Stimulated activated CD4-positive, alpha-beta T cell treated with anti-CD3 and anti-CD28 coated beads, TNF-alpha, amount 100 ng/mL, for 4 hours (primary cell): ENCODE measurements at places on chromosomes 13 and 19.
A peak's percentile ranks its signal among the peaks of the same experiment; 100 is the strongest.

DNA sequence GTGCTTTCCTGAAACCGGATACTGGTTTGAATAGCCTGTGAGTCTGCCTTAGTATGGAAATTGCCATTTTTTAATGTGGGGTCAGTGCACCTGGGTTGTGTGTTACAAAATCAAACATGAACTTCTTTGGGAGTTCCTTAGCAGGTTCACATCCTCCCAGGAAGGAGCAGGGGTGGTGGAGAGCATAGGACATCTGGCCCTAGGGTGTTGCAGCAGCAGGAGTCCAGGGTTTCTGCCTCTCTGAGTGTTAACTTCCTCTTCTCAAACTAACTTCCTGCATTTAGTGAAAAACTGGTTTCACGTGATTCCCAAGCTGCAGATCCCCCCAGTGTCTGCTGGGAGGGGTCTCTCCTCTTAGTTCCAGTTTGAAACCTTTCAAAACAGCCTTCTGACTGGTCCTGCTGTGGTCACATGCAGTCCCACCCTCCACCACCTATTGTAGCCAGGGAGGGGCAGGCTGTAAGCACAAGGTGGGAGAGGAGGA, 7.2 kb downstream of the RNASEH2B start:
- DNase-seq, result no peak

DNA sequence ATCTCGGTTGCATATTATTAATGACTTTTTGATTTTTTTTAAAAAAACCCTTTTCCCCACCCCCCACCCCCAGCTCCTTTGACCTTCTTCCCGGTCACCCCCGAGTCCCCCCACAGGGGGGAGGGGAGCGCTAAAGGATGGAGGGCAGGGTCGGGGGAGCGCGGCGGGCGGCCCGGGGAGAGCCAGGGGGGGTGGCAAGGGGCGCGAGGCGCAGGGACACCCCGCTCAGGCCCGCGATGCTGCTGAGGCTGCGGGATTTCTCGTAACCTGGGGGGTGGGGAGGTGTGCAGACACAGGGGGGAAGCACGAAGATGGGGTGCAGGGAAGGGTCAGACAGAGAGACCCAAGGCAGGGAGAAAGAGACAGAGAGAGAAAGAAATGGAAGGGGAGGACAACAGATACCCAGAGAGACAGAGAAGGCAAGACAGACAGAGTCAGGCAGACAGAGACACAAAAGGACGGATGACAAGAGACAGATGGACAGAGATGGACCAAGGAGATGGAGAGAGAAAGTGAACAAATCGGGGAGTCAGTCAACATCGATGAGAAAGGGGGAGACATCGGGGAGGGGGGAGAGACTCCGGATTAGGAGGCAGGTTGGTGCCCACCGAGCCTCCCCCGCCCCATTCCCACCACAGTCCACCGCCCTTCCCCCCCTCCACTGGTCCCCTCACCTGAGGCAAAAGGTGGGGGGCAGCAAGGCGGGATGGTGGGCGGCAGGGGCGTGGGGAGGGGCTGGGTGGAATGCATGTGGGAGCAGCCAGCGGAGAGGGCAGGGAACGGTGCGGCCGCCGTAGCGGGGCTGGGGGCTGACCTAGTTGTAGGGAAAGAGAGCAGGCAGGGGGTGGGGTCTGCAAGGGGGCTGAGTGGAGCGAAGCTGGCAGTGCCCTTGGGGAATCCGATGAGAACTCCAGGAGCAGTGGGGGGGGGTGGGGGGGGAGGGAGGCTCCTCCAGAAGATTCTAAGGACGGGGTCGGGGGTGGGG, 14.2 kb downstream of the KCNC3 start:
- DNase-seq, result no peak

DNA sequence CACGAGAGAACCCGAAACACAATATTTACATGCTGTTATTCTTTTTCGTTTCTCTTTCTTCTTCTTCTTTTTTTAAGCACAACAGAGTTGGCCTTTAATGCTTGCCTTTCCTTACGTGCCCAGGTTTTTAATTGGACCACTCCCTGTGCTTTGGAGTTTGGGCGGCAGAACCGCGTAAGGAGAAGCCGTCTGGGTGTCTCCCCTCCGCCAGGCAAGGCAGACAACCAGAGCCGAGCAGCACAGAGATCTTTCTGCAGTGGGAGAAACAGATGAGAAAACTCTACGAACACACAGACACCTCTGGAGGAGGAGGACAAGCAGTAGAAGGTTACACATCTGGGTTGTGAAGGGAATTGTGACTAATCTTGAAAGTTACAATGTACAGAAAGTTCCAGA, 150.0 kb upstream of the UBL3 start:
- DNase-seq, result no peak

DNA sequence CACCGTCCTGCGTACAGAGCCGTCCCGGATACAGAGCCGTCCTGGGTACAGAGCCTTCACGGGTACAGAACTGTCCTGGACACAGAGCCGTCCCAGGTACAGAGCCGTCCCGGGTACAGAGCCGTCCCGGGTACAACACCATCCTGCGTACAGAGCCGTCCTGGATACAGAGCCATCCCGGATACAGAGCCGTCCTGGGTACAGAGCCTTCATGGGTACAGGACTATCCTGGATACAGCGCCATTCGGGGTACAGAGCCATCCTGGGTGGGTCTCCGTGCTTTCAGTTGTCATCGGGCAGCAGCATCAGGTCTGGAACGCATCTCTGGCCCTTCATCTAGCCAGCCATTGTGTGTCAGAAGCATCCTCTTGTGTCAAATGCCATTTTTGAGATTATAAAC, 222.3 kb upstream of the SOX1 start:
- DNase-seq, result no peak

DNA sequence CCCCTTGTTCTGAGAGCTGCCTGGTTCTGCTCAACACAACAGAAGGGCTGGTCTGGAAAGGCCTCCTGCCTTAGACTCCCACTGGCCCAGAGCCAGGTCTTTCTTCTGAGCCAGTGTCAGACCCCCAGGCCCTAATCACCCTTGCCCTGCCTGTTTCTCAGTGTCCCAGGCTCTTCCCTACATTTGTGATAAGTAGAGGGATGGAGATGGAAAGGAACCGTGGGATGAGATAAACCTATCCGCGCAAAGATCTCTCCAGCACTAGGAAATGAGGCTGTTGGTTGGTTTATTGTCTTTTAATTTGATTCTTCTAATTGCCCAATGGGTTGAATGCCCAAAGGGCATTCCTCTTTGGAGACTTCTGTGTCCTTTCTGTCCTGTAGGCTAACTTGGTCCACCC, 470.0 kb downstream of the TSHZ3 start:
- DNase-seq, result no peak

- DNase-seq, result no peak
Measured at GRCh38 chr13:52067237-52067636, 42.7 kb downstream of the UTP14C start.

- DNase-seq, result no peak
Measured at GRCh38 chr19:12938779-12939601, 581 bp downstream of the CALR start.

- DNase-seq, result no peak
Measured at GRCh38 chr19:46480415-46480814, 9.1 kb upstream of the PNMA8A start.

- DNase-seq, result no peak
Measured at GRCh38 chr13:31896427-31896826, 135.1 kb upstream of the FRY start.

DNA sequence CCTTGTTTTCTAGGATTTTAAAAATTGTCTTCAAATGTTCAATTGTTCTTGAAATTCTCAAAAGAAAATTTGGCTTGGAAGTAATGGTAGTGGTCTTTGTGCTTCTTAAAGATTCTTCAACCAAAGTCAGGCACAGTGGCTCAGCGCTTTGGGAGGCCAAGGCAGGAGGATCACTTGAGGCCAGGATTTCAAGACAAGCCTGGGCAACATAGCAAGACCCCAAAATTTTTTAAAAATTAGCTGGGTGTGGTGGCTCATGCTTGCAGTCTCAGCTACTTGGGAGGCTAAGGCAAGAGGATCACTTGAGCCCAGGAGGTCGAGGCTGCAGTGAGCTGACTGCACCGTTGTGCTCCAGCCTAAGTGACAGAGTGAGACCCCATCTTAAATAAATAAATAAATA, 153.5 kb upstream of the ZNF507 start:
- DNase-seq, result no peak

GRCh38 chr13:40124633-40125015, 469.2 kb downstream of the COG6 start:
- DNase-seq, result no peak

- DNase-seq, result no peak
Measured at GRCh38 chr19:35851213-35852028, 883 bp downstream of the NPHS1 start.

GRCh38 chr13:113526466-113527220, 36.1 kb upstream of the DCUN1D2 start:
- no peak for DNase-seq

- DNase-seq, result peak; percentile 29
Measured at GRCh38 chr19:57103573-57104277, 16.1 kb upstream of the USP29 start.

DNA sequence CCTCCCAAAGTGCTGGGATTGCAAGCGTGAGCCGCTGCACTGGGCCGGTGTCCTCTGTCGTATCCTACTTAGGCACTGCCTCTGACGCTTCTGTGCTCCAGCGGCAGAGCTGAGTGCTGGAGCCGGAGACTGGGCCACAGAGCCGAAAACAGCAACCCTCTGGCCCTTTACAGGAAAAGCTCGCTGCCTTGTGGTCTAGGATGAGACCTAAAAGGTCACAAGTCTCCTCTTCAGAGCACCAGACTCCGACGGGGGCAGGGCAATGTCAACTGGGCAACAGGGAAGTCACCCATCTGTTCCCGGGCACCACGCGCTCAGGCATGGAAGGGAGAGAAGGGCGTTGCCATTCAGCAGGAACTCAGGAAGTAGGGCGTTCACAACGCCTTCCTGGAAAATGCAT, 91.7 kb downstream of the GADD45B start:
- no peak for DNase-seq

DNA sequence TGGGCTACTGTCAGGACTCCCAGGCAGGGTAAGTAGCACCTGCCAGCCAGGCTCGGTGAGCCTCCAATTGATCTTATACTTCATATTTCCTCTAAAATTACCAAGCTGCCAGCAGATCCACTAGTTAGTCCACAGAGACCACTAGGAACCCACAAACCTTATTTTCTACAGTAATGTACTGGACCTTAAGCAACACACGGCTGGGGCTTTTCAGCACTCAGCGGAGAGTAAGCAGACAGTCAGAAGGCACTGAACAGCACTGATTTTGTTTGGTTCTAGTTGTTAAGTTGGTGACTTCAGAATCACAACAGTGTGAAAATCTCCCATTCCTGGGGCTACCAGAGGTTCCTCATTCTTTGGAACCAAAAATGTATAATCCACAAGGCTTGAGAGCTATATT, 56.1 kb downstream of the MRPL57 start:
- no peak for DNase-seq

DNA sequence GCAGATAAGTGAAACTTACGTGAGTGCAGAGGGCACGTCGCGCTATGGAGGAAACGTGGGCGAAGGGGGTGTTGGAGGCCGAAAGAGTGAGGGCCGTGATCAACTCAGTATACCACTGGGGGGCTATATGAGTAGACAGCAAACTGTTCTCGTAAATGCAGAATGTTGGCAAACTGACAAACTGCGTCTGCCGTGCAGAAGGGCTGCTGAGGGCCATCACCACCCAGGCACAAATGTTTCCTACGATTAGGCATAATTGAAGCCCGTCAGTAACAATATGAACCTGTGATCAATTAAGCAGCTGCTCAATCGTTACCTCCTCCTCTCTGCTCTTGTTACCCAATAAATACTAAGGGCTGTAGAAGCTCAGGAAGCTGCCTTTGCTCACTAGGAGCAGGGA, 17.3 kb upstream of the MADCAM1 start:
- no peak for DNase-seq

DNA sequence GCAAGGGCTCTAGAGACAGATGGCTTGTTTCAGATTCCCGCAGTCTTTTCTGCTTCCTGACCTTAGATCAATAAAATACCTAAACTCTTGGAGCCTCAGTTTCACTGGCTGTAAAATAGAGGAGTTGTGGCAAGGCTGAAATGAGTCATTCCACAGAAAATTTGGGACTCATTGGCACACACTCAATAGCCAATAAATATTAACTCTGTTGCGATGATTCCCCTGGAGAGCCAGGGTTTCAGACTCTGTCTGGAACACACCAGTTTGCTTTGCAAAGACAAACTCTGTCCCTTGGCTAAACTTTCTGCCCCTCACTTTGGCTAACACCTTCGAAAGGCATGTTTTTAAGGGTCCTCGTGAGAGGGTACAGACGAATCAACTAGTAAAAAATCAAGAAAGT, 18.1 kb upstream of the UBE2L5 start:
- no peak for DNase-seq

- DNase-seq, result no peak
Measured at GRCh38 chr13:113630804-113631203, 27.2 kb downstream of the ATP4B start.

GRCh38 chr13:73428706-73429105, 369.9 kb downstream of the KLF5 start:
- DNase-seq, result no peak

- no peak for DNase-seq
Measured at GRCh38 chr13:102440259-102440936, 38.5 kb upstream of the FGF14 start.

- DNase-seq, result no peak
Measured at GRCh38 chr13:113063091-113063491, 42.5 kb upstream of the F7 start.

GRCh38 chr19:12723641-12724426, at the start of gene TNPO2:
TNPO2 (minus strand) TSS chr19:12723932; CDS start chr19:12720977, 2,955 bp downstream.
- DNase-seq, result peak; percentile 63

GRCh38 chr13:80473695-80474094, 132.8 kb upstream of the SPRY2 start:
- no peak for DNase-seq

- DNase-seq, result no peak
Measured at GRCh38 chr19:35730326-35730725, 11.9 kb downstream of the IGFLR1 start.

DNA sequence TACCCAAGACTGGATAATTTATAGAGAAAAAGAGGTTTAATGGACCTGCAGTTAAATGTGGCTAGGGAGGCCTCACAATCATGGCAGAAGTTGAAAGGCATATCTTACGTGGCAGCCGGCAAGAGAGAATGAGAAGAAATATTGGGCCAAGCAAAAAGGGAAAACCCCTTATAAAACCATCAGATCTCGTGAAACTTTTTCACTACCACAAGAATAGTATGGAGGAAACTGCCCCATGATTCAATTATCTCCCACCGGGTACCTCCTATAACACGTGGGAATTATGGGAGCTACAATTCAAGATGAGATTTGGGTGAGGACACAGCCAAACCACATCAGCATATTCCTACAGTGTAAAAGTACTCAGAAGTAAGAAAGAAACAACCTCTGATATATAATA, 4.7 kb upstream of the KBTBD7 start:
- no peak for DNase-seq
